H1 (cell line): ENCODE measurements at places on chromosomes 4 and X. TPM values are rescaled to one million over a fixed set of nuclear protein-coding genes. Genes with fewer than 3 reads are reported as not detected.

DNA sequence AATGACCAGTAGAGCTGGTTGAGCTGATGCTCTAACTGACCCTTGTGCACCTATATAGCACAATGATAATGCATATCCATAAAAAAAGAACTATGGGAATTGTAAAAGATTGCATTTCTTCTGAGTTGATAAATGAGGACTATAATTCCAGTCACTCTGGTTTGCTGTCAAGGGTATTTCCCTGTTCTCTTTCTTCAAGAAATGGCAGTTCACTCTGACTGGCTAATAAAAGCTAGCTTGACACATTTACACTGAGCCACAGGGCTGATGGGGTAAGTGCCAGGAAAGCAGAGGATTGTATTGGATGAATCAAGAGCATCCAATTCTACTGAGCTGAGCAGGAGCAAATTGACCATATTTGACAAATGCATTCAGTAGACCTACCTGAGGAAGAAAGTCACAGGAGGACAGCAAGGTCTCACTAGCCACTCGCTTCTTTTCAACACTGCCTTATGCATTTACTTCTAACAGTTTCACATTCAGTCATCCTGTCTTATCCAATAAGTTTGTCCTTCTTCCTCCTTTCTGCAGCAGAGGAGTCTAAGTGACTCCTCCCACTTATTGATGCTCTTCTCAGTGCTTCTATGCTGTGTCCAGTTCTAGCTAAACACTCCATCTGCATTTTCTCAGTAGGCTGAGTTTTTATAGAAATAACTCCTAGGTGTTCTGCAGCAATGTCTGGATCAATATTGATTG lies 43.0 kb downstream of the RBMX2 start:
- DNase-seq = no peak

- no peak for DNase-seq
Measured at GRCh38 chr4:39037491-39037825, 5.2 kb upstream of the TMEM156 start.

DNA sequence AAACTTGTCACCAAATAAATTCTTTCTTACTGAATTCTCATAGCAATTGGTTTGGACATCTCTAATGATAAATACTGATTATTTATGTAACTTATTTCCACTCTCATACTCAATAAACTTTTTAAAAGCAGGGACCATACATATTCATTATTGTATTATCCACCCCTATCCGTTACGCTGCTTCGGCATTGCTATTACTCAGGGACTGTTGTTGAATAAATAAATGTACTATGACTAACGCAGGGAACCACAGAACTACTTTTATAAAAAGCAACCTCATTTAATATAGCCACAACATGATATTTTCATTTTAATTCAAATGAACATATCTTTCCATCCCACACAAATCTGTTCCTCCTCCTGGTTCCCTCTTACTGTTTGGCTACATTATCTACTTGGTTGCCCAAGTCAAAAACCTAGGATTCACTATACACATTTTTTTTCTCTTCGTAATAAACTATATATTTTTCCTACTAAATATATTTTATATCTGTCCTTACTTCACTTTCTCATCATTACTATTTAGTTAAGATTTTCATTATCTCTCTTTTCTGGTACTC lies 14.9 kb upstream of the ANKRD50 start:
- no peak for DNase-seq

- DNase-seq = no peak
Measured at GRCh38 chr4:10115271-10115796, 1.3 kb downstream of the WDR1 start.

The FAM9C gene
- not detected in 2 replicates for total RNA-seq

The ZNF185 gene
- total RNA-seq = 15.4 and 15.6 TPM in 2 replicates

The MAGEH1 gene
- 11.6 and 13.4 TPM in 2 replicates for total RNA-seq
